ENCODE measurements at places on chromosomes 6 and 20.

- DNase-seq: no peak
These were observed 61.7 kb downstream of the E2F3 start for GRCh38 chr6:20463396-20463795.

GRCh38 chr6:129544892-129545612 lies 164.9 kb downstream of the ARHGAP18 start:
- DNase-seq: no peak

- no peak for DNase-seq
These were observed 137.7 kb upstream of the C6orf118 start for GRCh38 chr6:165447141-165447540.

DNA sequence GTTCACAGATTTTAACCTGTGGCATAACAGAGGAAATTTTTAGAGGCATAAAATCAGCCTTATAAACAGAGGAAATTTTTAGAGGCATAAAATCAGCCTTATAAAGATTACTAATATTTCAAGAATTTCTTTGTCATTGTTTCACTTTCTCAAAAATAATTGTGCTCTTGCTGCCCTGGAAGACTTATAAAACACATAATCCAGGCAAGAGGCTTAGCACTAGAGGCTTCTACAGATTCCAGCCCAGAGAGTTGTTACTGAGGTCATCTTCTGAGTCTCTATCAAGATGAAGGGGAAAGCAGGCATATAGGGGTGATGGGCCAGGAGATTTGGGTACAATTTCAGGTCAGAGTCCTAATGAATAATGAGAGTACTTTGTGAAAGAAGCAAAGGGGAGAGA lies 85.7 kb downstream of the RFPL4B start:
- no peak for DNase-seq

DNA sequence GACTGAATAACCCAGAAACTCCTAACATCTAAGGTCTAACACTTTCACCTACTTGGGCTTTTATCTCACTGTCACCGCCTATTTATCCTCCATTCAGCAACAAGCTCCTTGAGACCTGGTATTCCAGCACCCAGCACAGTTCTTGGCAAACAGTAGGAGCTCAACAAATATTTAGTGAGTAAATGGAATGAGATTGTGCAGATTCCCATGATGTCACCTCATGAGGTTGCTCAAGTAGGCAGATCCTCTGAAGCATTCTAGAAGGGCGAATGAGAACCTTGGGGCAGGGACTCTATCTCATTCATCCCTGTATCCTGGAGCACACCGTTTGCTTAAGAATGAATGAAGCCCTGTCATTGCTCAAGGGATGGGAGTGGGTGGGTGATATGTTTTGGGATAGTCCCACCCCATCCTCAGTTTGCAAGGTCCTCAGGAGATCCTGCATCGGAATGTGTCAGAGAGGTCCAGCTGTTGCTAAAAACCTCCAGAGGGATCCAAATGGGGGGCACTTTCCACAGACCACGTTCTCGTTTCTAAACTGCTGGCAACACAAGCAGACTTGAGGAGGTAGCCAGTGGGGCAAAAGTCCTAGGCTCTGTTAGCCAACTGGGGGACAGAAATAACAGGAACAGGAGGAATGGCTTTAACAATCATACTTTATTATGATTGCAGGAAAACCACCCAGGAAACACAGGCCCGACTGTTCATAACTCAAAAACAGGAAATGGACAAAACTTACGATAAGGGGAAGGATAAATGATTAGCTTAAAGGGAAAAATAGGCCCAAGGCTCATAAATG lies 42.0 kb downstream of the EDN1 start:
- no peak for DNase-seq

DNA sequence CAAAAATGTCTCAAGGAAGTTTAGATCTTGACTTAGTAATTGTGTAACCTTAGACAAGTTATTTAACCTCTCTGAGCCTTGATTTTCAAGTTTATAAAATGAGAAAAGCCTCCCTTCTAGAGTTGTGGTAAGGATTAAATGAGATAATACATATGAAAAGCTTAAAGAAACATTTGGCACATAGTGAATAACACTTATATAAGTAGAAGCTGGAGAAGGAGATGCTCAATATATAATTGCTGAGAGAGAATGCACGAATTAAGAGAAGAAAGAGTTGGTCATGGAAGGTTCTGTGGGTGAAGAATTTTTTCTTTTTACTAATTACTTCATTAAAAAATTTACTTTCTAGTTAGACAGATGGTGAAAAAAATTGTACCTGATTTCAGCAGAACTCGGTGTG lies 5.3 kb downstream of the ACSS2 start:
- DNase-seq: no peak

- DNase-seq: no peak
These were observed 16.0 kb downstream of the DSE start for GRCh38 chr6:116386581-116387299.

GRCh38 chr20:48638546-48638945 lies 189.3 kb downstream of the PREX1 start:
- no peak for DNase-seq

DNA sequence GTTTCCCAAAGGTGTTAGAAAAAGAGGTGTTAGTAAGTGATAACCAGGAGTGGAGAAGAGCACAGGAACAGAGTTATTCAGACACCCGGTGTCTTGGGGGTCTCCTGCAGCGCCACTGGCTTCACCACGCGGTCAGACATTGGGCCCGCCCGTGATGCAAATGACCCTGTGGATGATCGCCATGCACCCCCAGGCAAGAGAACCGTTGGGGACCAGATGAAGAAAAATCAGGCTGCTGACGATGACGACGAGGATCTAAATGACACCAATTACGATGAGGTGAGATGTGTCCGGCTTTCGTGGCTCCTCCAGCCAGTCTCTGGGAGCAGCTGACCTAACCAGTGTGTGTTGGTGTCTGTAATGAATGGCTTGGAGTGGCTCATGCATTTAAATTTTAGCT lies 2.0 kb downstream of the PRPF6 start:
- no peak for DNase-seq

GRCh38 chr20:7723284-7723683 lies 217.0 kb downstream of the HAO1 start:
- DNase-seq: no peak

DNA sequence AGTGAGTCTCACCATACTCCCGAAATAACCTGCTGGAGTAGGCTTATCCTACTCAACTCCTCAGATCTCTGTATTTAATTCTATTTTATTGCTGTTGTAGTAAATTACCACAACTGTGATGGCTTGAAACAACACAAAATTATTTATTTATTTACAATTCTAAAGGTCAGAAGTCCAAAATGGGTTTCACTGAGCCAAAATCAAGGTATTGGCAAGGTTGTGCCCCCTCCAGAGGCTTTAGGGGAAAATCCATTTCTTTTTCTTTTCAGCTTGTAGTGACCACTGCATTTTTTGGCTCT lies 869 bp upstream of the SLC17A2 start:
- no peak for DNase-seq

DNA sequence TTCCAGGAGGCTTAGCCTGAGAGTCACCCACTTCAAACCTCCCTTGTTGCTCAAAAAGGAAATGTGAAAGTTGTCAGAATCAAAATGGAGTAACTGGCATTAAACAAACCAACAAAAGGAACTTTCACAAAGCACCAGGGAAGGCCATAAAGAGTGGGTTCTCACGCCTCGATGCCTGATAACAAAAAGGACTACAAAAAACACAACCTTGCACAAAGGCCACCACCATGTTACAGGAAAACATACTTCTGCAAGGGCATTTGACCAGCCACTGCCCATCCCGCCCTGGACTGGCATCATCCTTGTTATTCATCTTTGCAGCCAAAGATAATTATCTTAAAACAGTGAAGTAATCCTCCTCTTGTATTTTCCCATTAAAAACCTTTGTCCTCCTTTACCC lies 34.8 kb downstream of the RNASET2 start:
- no peak for DNase-seq

DNA sequence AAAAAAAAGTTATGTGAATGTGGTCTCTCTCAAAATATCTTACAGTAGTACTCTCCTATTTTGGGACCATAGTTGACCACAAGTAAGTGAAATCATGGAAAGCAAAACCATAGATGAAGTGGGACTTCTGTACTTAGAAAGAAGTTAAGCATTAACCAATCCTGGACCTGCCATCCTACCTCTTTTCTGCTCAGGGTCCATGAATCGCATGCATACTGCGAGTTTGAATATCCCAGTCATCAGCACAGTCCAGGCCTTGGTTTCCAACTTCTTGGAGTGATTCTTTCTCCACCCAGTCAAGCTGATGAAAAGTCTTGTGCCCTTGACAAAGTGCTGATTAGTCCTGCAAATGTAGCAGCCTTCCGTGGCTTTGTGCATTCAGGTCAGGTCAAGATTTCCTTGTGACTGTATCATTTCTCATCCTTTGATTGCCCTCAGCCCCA lies 46.0 kb downstream of the RNF217 start:
- DNase-seq: no peak

DNA sequence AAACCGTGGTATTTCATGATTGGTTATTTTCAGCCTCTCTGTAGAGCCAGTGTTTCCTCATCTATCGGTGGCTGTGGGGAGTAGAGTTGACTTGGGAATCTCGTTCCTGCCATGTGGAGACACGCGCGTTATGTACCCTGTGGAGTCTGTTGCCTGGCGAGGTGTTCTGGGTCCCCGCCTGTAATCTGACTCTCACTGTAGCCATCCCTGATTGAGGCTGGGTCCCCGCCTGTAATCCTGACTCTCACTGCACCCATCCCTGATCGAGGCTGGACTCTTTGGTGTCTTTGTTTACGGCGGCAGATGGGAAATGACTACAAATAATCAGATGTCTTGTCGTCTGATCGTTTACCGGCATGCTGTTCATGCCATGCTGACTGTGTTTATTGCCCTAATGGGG lies 153.9 kb downstream of the DTNBP1 start:
- no peak for DNase-seq

DNA sequence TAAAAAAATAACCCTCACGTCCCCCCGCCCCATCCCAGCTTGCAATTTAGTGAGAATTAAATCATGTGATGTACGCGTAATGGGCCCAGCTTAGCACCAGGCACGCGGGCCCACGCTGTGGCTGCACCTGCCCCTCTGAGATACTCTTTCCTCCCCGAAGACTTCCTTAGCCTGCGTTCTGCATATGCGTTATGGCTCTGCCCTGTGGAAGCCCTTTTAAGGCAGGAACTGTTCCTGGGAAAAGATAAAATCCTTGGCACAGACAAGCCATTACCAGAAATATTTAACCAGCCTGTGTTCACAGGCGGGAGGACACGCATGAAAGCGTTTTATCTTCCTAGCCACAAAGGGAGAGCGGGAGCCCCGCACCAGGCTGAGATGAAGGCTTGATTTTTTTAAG lies 311.0 kb downstream of the LRFN2 start:
- no peak for DNase-seq

- DNase-seq: no peak
These were observed 1.3 kb downstream of the CARMIL1 start for GRCh38 chr6:25280344-25281074.

DNA sequence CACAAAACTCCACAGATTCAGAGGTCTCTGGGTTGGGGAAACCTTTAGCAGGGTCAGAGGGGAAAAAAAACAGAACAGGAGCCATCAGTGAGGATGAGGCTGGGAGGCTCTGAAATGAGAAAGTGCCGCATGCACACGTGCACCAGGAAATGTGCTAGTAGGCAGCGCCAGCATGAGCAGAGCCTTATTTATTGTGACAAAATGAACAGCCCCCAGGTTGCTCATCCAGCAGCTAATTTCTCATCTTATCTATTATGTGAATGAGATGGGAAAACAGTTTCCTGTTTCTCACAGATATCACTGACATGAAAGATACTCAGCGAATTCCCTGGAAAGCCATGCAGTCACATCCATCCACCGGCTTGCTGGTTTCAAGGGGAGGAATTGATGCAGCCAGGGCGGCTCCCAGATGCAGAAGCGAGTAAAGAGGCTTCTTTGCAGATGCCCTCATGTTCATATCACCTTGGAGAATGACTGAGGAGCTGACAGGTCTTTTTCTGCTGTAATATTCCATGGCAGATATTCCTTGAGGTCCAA lies 176.1 kb downstream of the MBOAT1 start:
- DNase-seq: no peak

DNA sequence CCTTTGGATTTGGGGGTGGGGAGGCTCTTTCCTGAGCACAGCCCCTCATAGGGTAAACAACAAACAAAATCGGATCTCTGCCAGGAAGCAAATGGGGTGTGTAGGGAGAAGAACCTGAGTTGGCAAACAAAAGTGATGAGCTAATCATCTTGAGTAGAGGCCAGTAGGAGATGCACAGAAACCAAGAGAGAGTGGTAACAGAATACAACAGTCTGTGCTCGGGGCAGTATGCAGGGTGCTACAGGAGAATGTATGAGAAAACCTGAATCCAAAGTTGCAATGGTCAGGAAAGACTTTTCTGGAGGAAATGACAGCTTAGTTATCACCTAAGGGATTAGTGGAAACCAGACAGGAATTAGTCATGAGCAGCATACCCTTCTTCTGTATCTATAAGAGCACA lies 177.8 kb downstream of the CDKAL1 start:
- DNase-seq: no peak

GRCh38 chr6:42440027-42440426 lies 11.7 kb downstream of the TRERF1 start:
- DNase-seq: no peak

GRCh38 chr20:32479012-32479411 lies 106.1 kb downstream of the NOL4L start:
- DNase-seq: no peak

DNA sequence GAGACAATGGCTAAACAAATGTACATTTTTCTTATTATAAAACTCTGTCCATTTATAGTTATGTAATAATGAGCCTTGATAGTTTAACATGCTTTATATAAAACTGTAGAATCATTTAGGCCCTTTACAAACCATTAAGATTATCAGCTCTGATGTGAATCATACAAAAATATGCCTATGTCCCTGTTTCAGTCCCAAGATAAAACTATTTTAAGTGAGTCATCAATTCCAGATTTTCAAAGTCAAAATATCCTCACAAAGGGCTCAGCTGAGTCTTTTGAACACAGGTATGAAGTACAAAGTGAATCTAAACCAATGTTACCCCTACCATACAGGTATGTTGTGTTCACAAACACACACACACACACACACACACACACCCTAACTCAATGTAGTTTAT lies 88.0 kb downstream of the PTPRK start:
- DNase-seq: no peak

- DNase-seq: no peak
These were observed 70.5 kb upstream of the HMGN3 start for GRCh38 chr6:79305020-79305419.

- DNase-seq: no peak
These were observed 66.6 kb upstream of the CTNNBL1 start for GRCh38 chr20:37627060-37627766.

Measured in activated CD4-positive, alpha-beta T cell treated with anti-CD3 and anti-CD28 coated beads for 4 hours (primary cell).